ENCODE measurements at places on chromosomes 5 and 9. TPM values are rescaled to one million over a fixed set of nuclear protein-coding genes. Genes with fewer than 3 reads are reported as not detected.

The SGCD gene
- total RNA-seq = 4.8 TPM

The CDC20B gene
- under 0.01 TPM for total RNA-seq

The SUSD1 gene
- 26.5 TPM for total RNA-seq

The IL9 gene
- total RNA-seq = not detected

The PTPRD gene
- 0.43 TPM for total RNA-seq

The SLC36A2 gene
- total RNA-seq = not detected

The ADRB2 gene
- 13.0 TPM for total RNA-seq

The SEMA5A gene
- 0.43 TPM for total RNA-seq

The RLN1 gene
- total RNA-seq = not detected

The TMEM167A gene
- total RNA-seq = 49.4 TPM

Data from dermis lymphatic vessel endothelial cell (primary cell).